ENCODE measurements at places on chromosomes 6 and 20.
A peak's percentile ranks its signal among the peaks of the same experiment; 100 is the strongest.

- DNase-seq, result no peak
These were observed 517.4 kb upstream of the JARID2 start for GRCh38 chr6:14728396-14729024.

GRCh38 chr6:144411531-144412165 lies 126.5 kb downstream of the UTRN start:
- peak; percentile 44 for DNase-seq

- DNase-seq, result no peak
These were observed 127.5 kb upstream of the CCDC28A start for GRCh38 chr6:138645976-138646640.

- DNase-seq, result no peak
These were observed 260.3 kb downstream of the ALDH8A1 start for GRCh38 chr6:134689641-134690040.

DNA sequence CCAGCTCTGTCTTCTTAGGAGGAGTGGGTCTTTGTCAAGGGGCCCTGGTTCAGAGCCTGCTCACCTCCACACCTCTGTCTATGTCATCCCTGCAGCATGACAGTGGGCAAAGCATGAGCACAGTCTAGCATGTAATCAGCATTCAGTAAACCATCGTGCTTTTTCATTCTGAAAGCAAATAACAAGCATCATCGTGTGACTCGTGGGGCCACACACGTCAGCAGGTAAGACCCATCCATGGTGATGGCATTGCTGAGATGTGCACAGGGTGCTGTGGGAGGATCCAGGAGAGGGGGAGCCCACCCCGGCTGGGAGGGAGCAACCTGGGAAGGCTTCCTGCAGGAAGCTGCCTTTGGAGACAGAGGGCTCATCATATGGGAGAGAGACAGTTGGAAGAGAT lies 106.7 kb downstream of the TMEM242 start:
- no peak for DNase-seq

All from kidney tubule cell (primary cell).